ENCODE measurements at places on chromosomes 2 and 18.
A peak's percentile ranks its signal among the peaks of the same experiment; 100 is the strongest.

DNA sequence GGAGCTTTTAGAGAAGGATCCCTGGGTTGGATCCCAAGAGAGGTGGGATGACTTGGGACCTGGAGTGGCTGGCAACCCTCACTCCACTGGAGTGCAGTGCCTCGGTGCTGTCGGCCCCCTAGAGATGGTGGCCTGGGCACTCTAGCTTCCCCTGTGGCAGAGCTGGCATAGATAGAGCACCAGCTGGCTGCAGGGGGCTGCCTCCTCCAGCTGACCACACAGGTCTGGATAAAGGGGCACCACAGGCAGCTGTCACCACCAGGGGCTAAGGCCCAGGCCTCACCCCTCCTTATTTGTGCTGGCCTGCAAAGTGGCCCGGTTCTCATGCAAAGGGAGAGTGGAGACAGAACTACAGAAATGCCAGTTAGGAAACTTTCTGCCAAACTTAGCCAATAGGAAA lies 74.3 kb downstream of the ZBTB7C start:
- DNase-seq, result no peak

- no peak for DNase-seq
Observed at GRCh38 chr2:141940709-141941108, 190.1 kb downstream of the LRP1B start.

DNA sequence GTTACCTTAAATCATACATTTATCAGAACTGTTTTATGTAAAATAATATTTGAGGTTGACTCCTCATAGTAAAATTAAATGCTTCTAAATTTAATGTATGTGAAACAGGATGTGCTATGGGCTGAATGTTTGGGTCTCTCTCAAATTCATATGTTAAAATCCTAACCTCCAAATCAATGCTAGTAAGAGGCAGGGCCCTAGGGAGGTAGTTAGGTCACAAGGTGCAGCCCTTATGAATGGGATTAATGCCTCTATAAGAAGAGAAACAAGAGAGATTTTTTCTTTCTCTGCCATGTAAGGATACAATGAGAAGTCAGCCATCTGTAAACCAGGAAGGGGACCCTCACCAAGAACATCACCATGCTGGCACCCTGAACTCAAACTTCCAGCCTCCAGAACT lies 67.2 kb upstream of the ETAA1 start:
- DNase-seq, result no peak

DNA sequence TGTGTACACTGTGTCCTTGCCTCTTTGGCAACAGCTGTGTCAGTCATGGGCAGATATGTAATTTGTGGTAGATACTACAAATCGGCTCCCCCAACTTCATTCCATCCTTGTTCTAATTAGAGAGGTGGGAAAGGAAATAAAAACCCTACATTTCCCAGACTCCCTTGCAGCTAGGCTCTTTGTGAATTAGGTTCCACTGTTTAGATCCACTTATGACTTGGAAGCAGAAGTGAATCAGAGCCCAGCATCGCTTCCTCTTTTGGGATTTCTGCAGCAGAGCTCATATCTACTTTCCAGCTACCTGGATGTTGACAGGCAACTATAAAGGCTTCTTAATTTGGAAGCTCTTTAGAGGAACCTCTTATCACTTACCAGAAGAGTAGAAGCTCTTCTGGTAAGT lies 34.1 kb upstream of the NARS1 start:
- no peak for DNase-seq

DNA sequence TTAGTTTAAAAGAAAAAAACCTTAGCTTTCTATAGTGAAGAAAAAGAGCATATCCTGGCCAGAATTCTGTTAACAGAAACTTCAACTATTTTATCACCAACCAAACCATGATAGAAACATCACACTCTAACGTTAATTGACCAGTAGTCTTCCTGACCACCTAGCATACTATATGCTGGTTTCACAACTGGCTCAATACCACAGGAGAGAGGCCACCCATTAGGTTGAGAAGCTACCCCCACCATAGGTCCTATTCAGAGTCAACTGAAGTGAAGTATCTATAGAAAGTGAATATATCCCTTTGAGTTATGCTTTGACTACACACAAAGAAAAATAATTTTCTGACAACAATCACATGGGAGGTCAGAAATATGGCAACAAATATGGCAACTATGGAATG lies 85.2 kb upstream of the STK17B start:
- DNase-seq, result no peak

GRCh38 chr2:40155728-40156127 lies 296.2 kb downstream of the SLC8A1 start:
- DNase-seq, result no peak

GRCh38 chr2:197889041-197889440 lies 84.6 kb downstream of the PLCL1 start:
- no peak for DNase-seq

GRCh38 chr2:39563572-39563971 lies 102.1 kb upstream of the TMEM178A start:
- DNase-seq, result no peak

- DNase-seq, result no peak
Observed at GRCh38 chr18:75215663-75216062, 5.1 kb downstream of the TSHZ1 start.

DNA sequence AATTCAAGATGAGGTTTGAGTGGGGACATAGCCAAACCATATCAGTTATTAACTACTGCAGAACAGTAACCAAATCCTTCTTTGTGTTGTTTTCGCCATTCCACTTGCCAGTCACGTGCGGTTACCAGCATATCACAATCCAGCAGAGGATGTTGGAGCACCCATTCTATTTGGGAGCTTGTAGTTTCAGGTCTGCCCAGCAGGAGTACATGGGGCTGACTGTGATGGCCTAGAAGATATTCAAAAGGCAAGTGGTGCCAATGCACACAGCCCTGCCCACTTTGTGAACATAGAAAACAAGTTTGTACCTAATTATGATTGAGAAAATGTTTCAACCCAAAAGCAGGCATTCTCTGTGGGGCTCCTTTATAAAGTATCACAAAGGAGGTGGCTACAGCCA lies 57.0 kb downstream of the ZNF519 start:
- DNase-seq, result no peak

GRCh38 chr2:57869758-57870344 lies 176.8 kb upstream of the VRK2 start:
- no peak for DNase-seq

GRCh38 chr2:47503481-47504070 lies 100.6 kb downstream of the MSH2 start:
- DNase-seq, result no peak

- no peak for DNase-seq
Observed at GRCh38 chr2:203246646-203247045, 7.8 kb downstream of the CYP20A1 start.

DNA sequence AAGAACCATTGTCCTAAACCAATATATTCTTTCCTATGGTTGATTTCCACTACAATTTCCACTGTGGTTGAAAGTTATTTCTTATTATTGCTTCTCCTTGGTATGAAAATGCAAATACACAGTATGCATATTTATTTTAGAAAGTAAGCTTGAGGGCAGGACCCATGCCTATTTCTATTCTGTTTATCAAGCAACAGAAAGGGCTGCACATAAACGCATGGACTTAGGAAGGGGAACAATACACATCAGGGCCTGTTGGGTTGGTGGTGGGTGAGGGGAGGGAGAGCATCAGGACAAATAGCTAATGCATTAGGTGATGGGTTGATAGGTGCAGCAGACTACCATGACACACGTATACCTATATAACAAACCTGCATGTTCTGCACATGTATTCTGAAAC lies 20.7 kb downstream of the SLC4A3 start:
- DNase-seq, result no peak

DNA sequence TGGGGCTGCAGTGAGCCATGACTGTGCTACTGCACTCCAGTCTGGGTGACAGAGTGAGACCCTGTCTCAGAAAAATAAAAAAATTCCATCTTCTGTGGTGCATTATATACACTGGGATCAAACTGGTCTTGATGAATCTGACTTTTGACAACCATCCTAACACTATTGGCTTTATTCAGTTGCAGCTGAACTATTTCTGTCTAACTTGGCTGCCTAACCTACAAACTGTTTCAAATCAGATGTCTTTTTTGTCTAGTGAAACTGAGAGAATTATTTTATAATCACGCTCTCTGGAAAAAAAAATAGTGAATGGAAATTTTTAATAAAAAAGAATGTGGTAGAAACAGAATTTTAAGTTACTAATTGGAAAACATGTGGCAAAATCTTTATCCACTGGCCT lies 15.0 kb downstream of the CTLA4 start:
- no peak for DNase-seq

DNA sequence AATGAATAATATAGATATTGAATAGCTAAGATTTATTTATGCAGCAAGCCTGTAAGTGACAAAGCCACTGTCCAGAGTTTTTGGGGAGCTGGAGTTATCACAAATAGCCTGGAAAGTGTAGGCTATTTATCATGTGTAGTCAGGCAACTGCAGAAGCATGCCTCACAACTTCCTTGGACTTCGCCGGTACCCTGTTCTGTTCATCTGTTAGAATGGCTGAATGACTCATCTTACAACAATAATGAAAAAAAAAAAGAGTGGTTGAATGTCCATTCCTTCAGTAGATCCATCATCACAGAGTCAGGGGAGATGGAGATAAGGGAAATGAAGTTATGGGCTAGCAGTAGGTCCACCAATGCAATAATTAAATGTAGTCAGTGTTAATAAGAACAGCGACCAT lies 24.0 kb upstream of the ATP5MC3 start:
- no peak for DNase-seq

GRCh38 chr2:56741601-56742102 lies 557.9 kb downstream of the CCDC85A start:
- DNase-seq, result peak; percentile 21

- DNase-seq, result no peak
Observed at GRCh38 chr2:19158896-19159295, 199.5 kb downstream of the OSR1 start.

- peak; percentile 86 for DNase-seq
Observed at GRCh38 chr18:21672521-21673267, 31.9 kb downstream of the ABHD3 start.

DNA sequence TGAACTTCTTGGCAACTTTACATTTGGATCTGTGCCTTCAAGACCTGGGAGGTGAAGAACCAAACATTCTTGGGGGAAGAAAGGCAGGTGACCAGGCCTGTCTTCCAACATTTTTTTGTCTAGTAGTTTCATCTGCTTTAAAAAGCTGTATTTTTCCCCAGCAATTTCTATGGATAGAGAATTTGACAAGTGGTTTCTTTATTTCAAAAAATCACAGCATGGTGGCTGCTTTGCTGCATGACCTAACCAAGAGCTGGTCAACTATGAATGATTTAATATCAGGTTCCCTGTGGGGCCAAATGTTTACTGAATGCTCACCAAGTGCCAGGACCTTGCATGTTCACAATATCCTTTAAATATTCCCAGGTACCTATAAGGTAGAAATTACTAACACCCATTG lies 19.1 kb downstream of the LRP2 start:
- no peak for DNase-seq

DNA sequence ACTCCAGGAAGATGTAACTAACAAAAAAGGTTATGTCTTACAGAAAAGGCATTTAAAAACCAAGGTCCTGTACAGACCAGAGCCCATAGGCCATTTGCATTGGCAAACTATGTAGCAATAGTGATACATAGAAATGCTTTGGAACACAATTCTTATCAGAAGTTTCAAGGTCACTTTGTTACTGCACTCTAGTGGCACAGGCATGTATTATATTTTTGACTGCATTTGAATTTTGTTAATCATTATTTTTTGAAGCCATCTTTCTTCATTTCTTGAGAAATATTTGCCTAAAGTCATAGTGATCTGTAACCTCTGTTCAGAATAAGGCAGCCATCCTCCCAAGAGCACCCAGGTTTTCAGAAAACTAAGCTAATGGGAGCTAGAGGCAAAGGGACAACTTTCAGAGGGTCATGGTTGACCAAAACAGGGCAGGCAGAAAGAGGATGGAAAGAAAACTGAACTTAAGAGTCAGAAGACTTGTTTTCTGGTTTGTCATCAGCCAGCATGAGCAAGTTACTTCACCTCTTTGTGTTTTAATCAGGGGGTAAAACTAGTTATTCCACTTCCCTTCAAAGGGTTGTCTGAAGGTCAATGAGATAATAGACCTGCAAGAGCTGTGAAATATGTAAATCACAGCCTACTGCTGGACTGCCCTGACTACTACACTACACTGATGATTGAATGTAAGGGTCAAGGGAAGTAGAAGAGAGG lies 41.5 kb downstream of the SLC38A11 start:
- no peak for DNase-seq

- DNase-seq, result no peak
Observed at GRCh38 chr2:96918754-96919550, 49.1 kb upstream of the SEMA4C start.

DNA sequence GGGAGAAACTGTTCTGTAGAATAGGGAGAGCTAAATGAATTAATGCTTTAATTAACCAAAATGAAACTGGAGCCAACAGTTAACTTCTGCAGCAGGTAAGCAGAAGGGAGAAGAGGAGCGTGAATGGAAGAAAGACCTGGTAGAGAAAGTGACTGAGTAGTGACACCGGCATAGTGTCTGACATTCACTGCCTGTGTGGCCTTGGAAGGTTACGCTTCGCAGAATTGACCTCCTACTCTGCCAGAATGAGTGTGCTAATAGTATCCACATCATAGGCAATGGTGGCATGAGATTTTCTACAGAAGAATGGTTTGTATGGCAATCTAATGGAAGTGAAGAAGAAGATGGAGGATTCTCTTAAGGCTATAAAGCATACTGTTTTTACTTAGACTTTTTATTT lies 614.4 kb downstream of the CPS1 start:
- no peak for DNase-seq

- no peak for DNase-seq
Observed at GRCh38 chr2:11773111-11773510, 26.7 kb downstream of the LPIN1 start.

GRCh38 chr2:143579456-143579855 lies 450.2 kb downstream of the ARHGAP15 start:
- no peak for DNase-seq

GRCh38 chr2:1856475-1856874 lies 112.2 kb upstream of the PXDN start:
- DNase-seq, result no peak

DNA sequence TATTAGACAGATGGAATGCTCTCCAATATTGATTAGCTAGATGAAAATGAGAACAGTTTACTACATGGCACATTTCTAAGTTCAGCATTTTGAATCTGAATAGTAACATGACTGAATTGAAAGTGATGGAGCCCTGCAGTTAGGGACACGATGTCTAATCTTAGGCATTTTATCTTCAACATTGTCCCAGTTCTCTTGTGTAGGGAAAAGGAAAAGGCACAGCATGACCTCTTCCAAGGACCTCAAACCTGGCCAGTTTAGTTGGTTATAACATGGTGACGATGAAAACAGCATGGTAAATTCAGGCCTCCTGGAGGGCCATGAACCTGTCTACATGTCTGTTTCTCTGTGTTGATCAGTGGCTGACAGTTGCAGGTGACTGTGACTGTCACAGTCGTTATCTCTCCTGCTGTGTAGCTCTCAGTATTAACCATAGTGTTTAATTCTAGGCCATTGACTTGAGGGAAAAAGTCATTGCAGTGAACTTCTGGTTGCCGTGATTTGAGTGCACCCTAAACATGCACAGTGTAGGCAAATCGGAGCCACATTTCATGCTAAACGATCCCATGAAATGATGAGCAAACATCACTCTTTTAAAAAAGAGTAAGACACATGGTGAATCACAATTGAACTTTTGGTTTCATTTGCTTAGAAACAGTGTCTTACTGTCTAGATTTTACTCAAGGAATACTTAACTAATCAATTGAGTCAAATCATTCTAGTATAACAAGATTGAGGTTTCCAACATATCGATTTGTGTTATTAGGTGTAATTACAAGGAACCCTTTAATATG lies 129.7 kb downstream of the PHLPP1 start:
- DNase-seq, result no peak

GRCh38 chr2:104929663-104930062 lies 75.7 kb downstream of the POU3F3 start:
- no peak for DNase-seq

Data from mucosa of gallbladder (tissue), 1 donor.